Endothelial cell of umbilical vein (primary cell): ENCODE measurements at places on chromosomes 2 and 18. TPM values are rescaled to one million over a fixed set of nuclear protein-coding genes. Genes with fewer than 3 reads are reported as not detected.

TCF7L1 gene
- total RNA-seq, result 13.2 and 17.4 TPM in 2 replicates

OLA1 gene
- total RNA-seq, result 93.9 and 99.6 TPM in 2 replicates

PFN4 gene
- 0.93 TPM in 1 of 2 replicates, not detected in the other for total RNA-seq

PAX8 gene
- total RNA-seq, result 0.22 and 0.28 TPM in 2 replicates

ABCB11 gene
- 0.44 and 0.58 TPM in 2 replicates for total RNA-seq

EMILIN1 gene
- total RNA-seq, result 4.1 and 16.6 TPM in 2 replicates

GPC1 gene
- total RNA-seq, result 23.9 and 31.1 TPM in 2 replicates

ORC4 gene
- total RNA-seq, result 24.5 and 27.0 TPM in 2 replicates

RAB6C gene
- not detected in 2 replicates for total RNA-seq

LYG2 gene
- not detected in 2 replicates for total RNA-seq

ECEL1 gene
- total RNA-seq, result not detected in 2 replicates

ATIC gene
- total RNA-seq, result 73.9 and 80.2 TPM in 2 replicates

DNA sequence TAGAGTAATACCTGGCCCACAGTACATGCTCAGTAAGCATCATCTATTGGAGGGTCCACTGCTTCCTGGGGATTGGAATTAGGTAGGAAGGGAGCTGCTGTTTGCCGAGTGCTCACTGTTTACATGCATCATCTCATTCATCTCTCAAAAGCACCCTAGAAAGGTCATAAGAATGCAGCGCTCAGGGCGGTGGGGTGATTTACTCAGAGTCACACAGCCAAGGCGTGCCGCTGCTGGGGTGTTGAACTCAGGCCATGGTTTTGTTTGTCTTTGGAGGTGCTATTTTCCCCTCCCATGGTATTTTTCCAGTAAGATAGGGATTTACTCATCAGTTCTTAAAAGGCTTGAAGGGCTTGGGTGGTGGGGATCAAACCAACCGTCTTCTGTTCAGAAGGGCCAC lies 227.5 kb downstream of the LDLRAD4 start:
- DNase-seq, result no peak
- no peaks in the 10 kb centered on the region for H3K27me3 ChIP-seq
- H3K36me3 ChIP-seq, result no peaks in the 10 kb centered on the region
- H3K4me1 ChIP-seq, result no peaks in the 10 kb centered on the region
- no peak overlapping the region for H3K27ac ChIP-seq

DNA sequence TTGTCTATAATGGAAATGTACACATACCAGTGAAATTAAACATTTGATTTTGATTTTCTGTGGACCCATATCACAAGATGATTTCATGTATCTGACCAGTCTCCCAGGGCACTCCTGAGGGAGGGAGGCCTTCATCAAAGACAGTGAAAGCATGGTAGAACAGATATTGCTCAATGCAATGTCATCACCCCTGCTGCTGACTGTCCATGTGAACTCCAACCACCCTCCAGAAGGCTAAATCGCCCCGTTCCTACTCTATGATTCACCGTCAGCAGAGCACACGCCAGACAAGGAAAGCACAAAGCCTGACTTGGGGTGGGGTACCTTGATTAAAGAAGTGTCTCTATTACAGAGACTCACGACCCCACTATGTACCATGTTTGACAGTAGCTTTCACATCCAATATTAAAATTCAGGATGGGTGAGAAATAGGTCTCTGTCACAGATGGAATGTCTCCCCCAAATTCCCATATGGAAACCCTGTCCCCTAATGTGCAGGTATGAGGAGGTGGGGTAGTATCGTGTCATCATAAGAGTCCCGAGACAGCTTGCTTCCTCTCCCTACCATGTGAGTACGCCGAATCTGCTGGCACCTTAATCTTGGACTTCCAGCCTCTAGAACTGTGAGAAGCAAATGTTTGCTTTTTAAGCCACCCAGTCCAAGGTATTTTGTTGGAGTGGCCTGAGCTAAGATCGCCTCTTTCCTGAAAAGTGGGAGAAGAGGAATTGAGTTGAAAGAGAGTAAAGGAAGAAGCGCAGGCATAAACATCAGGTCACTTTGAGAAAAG lies 42.4 kb downstream of the CYB5A start:
- H3K36me3 ChIP-seq, result no peaks in the 10 kb centered on the region
- DNase-seq, result no peak
- H3K4me1 ChIP-seq, result peaks cover 8% of the 10 kb centered on the region
- H3K4me3 ChIP-seq, result no peak overlapping the region

DNA sequence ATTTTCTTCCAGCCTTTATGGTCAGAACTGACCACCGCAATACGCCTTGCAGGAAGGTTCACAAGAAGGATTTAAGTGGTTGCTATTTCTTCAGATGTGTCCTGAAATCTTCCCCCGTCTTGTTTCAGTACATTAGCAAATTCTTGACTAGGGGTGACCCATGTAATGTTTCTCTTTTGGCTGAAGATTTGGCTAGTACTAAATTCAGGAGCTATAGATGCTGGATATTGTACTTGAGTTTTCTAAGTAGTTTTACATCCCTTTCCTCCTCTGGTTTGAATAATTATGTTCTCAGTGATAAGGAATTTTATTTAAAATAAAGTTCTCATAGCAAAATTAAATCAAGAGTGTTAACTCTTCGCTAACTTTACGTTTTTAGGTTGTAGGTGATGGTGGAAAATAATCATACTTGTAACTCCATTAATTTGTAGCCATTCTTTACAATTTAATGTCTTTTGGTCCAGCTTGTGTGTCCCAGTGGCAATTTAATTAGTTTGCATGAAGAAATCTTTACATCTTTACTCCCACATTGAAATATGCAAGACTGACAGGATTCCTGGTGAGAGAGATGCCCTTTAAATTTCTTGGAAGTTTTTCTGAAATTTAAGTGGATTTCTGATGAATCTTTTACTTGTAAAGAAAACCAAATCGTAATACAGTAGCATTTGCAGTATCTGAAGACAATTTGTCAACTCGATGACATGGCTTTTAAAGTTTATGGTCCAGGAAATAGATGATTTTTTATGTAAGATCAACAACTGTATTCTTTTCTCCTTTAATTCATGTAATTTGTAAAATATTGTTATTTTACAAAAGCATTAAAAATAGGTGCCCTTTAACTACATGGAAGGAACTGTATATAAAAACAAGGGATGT lies 2.8 kb downstream of the PHLPP1 start:
- peaks cover 20% of the 10 kb centered on the region for H3K4me1 ChIP-seq
- no peaks in the 10 kb centered on the region for H3K36me3 ChIP-seq
- no peak overlapping the region for H3K27ac ChIP-seq
- no peaks in the 10 kb centered on the region for H3K27me3 ChIP-seq
- peak; percentile 45 for DNase-seq

- peaks cover 28% of the 10 kb centered on the region for H3K4me1 ChIP-seq
- no peaks in the 10 kb centered on the region for H3K27me3 ChIP-seq
- H3K27ac ChIP-seq, result no peak overlapping the region
- no peaks in the 10 kb centered on the region for H3K36me3 ChIP-seq
- no peak for DNase-seq
- H3K4me3 ChIP-seq, result no peak overlapping the region
Measured at GRCh38 chr2:100921685-100922161, 80.4 kb upstream of the RPL31 start.

DNA sequence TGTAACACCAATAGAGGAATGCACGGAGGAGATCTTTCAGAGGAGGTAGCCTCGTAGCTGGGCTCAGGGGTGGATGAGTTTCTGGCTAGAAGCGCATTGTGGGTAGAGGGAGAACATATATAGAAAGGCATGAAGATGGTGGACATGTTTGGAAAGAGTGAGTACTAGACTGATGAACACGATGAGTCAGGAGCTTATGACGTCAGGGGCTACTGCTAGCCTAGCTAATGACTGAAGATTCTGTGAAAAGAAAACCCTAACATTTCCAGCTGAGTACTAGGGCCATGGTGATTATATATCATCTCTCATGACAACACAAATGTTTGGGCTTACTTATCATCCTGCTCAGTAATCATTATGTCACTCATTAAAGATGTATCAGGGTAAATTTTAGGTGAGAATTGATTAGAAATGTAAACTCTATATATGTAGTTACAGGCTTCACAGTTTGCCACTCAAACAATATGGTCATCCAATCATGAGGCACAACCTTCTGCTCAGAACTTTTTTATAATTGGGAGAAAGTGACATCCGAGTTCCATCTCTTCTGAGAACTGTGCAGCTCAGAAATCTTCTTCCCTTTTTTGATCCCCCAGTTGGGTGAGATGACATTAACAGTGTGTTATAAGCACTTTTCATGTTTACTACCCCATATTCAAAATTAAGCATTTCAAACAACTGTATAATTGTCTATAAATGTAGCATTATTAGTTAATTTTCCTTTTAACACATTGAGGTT lies 22.2 kb upstream of the IL1RN start:
- DNase-seq, result no peak
- H3K4me3 ChIP-seq, result no peak overlapping the region
- H3K36me3 ChIP-seq, result no peaks in the 10 kb centered on the region
- no peaks in the 10 kb centered on the region for H3K4me1 ChIP-seq

GRCh38 chr18:77544792-77545191 lies 295.1 kb downstream of the GALR1 start:
- H3K4me3 ChIP-seq, result no peak overlapping the region
- no peak overlapping the region for H3K27ac ChIP-seq
- H3K4me1 ChIP-seq, result no peaks in the 10 kb centered on the region
- H3K36me3 ChIP-seq, result no peaks in the 10 kb centered on the region
- H3K27me3 ChIP-seq, result no peaks in the 10 kb centered on the region

- no peaks in the 10 kb centered on the region for H3K27me3 ChIP-seq
- H3K4me3 ChIP-seq, result no peak overlapping the region
- no peak for DNase-seq
- peak overlapping the region; percentile 66 for H3K27ac ChIP-seq
- no peaks in the 10 kb centered on the region for H3K36me3 ChIP-seq
Measured at GRCh38 chr18:48956356-48956755, 5.6 kb upstream of the SMAD7 start.

GRCh38 chr2:120630031-120630701 lies 105.5 kb upstream of the GLI2 start:
- H3K4me3 ChIP-seq, result no peak overlapping the region
- no peak for DNase-seq
- peaks cover 2% of the 10 kb centered on the region for H3K27me3 ChIP-seq
- H3K4me1 ChIP-seq, result no peaks in the 10 kb centered on the region

GRCh38 chr2:175256806-175257585 lies 75.5 kb upstream of the ATP5MC3 start:
- DNase-seq, result no peak
- peaks cover 2% of the 10 kb centered on the region for H3K27me3 ChIP-seq
- no peaks in the 10 kb centered on the region for H3K36me3 ChIP-seq
- H3K27ac ChIP-seq, result no peak overlapping the region
- no peak overlapping the region for H3K4me3 ChIP-seq

DNA sequence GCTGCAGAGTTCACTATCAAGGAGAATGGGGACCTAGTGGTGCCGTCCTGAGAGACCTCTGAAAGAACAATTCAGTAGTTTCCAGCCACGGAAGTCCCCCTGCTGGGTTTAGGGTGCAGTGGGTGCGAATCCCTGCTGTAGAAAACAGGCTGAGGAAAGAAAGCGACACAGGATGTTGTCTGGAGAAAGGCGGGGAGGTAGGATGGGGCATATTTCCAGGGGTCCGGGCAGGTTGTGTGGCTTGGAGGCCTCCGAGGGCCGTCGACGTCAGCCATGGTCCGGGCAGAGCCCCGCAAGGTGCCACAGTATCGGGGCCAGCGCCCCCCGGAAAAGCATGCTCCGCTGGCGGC lies 807 bp upstream of the CREB1 start:
- peaks cover 26% of the 10 kb centered on the region for H3K4me1 ChIP-seq
- peak; percentile 50 for DNase-seq
- peak overlapping the region; percentile 95 for H3K27ac ChIP-seq
- H3K36me3 ChIP-seq, result no peaks in the 10 kb centered on the region

- no peak overlapping the region for H3K4me3 ChIP-seq
- no peaks in the 10 kb centered on the region for H3K27me3 ChIP-seq
- no peak for DNase-seq
Measured at GRCh38 chr18:11891737-11892136, 16.4 kb downstream of the MPPE1 start.

GRCh38 chr2:19138264-19138825 lies 220.1 kb downstream of the OSR1 start:
- DNase-seq, result no peak
- H3K4me1 ChIP-seq, result peaks cover 19% of the 10 kb centered on the region
- no peaks in the 10 kb centered on the region for H3K27me3 ChIP-seq
- no peaks in the 10 kb centered on the region for H3K36me3 ChIP-seq
- no peak overlapping the region for H3K27ac ChIP-seq

DNA sequence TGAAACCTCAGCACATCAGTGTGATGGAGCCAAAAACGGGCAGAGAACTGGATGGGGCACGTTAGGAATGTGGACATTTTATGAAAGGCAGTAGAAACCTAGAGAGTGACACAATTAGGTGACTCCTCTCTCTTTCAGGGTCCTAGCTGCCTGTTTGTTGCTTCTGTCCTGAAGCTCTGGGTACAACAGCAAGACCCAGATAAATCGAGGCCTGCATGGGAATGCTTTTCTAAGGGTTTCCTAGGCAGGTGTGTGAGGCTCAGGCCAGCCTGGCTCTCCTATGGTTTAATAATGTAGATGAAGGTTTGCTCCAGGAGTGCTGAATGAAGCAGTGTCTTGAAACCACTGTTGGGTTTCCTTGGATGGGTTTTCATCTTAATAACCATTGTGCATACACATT lies 517.1 kb upstream of the RAB6C start:
- no peaks in the 10 kb centered on the region for H3K36me3 ChIP-seq
- H3K4me1 ChIP-seq, result no peaks in the 10 kb centered on the region
- no peak overlapping the region for H3K4me3 ChIP-seq
- no peak for DNase-seq
- no peaks in the 10 kb centered on the region for H3K27me3 ChIP-seq

DNA sequence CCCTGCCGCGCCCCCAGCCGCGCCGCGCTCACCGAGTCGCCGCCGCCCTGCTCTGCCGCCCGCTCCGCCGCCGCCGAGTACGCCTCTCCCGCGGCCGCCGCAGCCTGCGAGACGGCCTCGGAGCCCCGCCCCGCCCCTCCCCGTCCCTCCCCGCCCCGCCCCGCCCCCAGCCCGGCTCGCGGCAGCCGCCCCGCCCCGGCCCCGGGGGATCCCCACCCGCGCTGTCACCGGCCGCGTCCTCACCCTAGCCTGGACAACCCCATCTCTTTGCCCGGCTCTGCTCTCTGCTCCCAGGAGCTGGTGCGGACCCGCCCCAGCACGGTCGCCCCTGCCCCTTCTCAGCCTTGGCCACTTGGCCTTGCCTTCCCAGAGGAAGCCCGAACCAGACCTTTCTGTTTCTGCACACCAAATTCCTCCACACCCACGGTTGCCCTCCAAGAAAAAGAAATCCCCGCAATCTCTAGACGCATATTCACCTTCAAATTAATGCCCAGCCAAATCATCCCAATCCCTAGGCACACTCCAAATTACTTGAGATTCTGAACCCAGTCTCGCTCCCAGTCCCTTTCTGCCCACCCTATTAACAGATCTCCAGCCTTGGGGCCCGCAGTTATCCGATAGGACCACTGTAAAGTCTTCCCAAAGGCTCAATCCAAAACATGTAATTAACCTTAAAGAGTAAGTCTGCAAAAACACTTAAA lies at the start of gene CYRIA:
TSS of gene CYRIA (minus strand) at position 87 of the 701 bp plus-strand sequence. CDS start 77,715 bp downstream, outside the sequence.
- H3K4me1 ChIP-seq, result peaks cover 36% of the 10 kb centered on the region
- H3K27me3 ChIP-seq, result no peaks in the 10 kb centered on the region
- DNase-seq, result no peak
- peak within 1 kb of the TSS; percentile 98 for H3K27ac ChIP-seq
- no peaks in the 10 kb centered on the region for H3K36me3 ChIP-seq

DNA sequence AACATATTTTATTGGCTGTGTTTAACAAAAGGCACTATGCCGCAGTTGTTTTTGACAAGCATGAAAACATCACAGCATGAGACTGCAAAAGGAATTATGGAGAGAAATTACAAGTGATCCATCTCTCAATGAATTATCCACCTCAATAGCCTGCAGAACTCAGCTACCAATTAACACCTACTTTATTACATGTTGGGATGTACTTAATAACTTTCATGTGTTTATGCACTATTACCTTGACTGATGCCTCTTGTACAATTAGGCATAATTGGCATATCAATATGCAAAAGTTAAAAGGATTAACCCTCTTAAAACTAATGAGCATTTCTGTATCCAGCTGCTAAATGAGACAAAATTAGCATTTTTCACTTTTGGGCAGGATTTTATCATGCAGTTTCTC lies 27.8 kb downstream of the ARHGAP15 start:
- DNase-seq, result no peak
- no peaks in the 10 kb centered on the region for H3K4me1 ChIP-seq
- H3K36me3 ChIP-seq, result no peaks in the 10 kb centered on the region
- H3K4me3 ChIP-seq, result no peak overlapping the region
